ENCODE measurements at places on chromosomes 6 and 20. TPM values are rescaled to one million over a fixed set of nuclear protein-coding genes. Genes with fewer than 3 reads are reported as not detected.
A peak's percentile ranks its signal among the peaks of the same experiment; 100 is the strongest.

DNA sequence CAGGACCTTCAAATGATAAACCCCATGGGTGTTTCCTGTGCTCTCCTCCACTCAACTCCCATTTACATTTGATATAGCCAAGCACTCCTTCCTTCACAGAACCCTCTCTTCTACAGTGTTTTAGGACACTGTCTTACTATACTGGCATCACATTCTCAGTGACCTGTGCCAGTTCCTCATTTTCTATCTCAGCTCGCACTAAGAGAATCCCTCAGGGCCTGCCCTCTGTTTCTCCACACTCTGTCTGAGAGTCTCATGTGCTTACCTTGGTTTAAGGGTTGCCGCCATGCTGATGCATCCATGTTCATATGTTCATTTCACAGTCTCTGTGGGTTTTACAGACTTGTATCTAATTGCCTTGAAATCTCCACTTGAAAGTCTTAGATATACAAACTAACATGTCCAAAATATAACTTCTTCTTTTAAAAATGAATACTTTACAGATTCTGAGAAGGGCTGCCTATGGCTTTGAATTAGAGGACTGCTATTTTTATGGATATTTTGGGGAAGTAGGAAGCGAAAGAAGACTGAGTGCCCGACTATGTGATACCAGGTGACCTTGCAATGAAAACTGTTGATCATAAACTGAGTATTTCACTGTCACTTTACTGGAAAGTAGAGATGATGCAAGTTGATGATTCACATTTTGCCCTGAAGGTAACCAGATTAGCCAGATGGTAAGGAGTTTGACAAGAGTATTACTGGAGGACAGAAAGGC is 153.1 kb upstream of the SIM1 start:
- no peaks in the 10 kb centered on the region for H3K4me1 ChIP-seq
- H3K27me3 ChIP-seq, result no peaks in the 10 kb centered on the region
- H3K27ac ChIP-seq, result no peak overlapping the region
- H3K4me3 ChIP-seq, result no peak overlapping the region

- no peak overlapping the region for H3K4me3 ChIP-seq
- peaks cover 33% of the 10 kb centered on the region for H3K4me1 ChIP-seq
- peak; percentile 77 for DNase-seq
- H3K27ac ChIP-seq, result peak overlapping the region; percentile 90
- H3K27me3 ChIP-seq, result no peaks in the 10 kb centered on the region
These were observed 58.6 kb upstream of the EEF1A1 start for GRCh38 chr6:73579389-73579788.

Gene CTSZ
- total RNA-seq, result 252 TPM

DNA sequence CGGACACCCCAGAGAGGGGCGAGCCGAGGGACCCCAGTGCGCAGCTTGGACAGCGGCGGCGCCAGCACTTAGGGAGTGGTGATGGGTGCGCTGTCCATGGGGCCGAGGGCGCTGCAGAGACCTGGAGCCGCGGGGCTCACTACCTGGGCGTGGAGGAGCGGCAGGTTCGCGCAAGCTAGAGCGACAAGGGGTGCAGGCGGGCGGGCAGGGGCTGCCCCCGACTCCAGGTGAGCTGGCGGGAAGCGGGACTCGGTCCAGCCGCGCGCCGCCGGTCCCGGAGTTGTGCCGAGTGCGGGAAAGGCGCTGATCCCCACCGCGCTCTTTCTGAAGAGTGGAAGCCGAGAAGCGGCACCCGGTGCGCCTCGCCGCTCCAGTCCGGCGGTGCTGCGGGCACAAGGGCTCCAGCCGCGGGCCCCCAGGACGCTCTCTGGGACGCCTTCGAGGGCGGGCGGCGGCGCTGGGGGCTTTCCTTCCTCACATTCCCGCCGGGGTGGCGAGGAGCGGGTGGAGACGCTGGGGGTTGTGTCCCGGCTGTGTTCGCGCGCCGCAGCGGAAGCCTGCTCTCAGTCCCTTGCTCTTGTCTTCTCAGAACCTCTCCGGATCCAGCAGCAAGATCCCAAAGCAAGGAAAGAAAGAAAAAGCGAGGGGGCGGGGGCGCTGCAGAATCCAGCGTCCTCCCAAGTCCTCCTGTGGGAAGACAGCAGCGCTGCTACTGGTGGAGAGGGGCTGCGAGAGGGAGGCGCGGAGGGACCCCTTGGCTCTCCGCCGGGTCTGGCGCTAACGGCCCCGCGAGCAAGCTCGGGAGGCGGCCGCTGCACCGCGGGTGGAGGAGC is at the start of gene B3GAT2:
Gene B3GAT2, minus strand, starts transcription at position 610 of the 833 bp plus-strand sequence. CDS start 631 bp downstream, outside the sequence.
- no peak within 1 kb of the TSS for H3K27ac ChIP-seq
- H3K27me3 ChIP-seq, result peaks cover 28% of the 10 kb centered on the region
- H3K4me3 ChIP-seq, result peak within 1 kb of the TSS; percentile 77
- DNase-seq, result peak; percentile 80

GRCh38 chr20:59728722-59729430 is 124.5 kb downstream of the PHACTR3 start:
- no peak for DNase-seq
- no peak overlapping the region for H3K4me3 ChIP-seq
- H3K27ac ChIP-seq, result no peak overlapping the region
- no peaks in the 10 kb centered on the region for H3K4me1 ChIP-seq

Gene BNIP5
- total RNA-seq, result not detected

Gene SRC
- 28.1 TPM for total RNA-seq

- no peaks in the 10 kb centered on the region for H3K27me3 ChIP-seq
- no peaks in the 10 kb centered on the region for H3K4me1 ChIP-seq
- H3K27ac ChIP-seq, result no peak overlapping the region
These were observed 269.6 kb downstream of the GRIK2 start for GRCh38 chr6:101663100-101663499.

- peaks cover 49% of the 10 kb centered on the region for H3K4me1 ChIP-seq
- H3K4me3 ChIP-seq, result no peak overlapping the region
- DNase-seq, result no peak
- peaks cover 32% of the 10 kb centered on the region for H3K36me3 ChIP-seq
These were observed 5.3 kb downstream of the HLA-B start for GRCh38 chr6:31351401-31352309.

DNA sequence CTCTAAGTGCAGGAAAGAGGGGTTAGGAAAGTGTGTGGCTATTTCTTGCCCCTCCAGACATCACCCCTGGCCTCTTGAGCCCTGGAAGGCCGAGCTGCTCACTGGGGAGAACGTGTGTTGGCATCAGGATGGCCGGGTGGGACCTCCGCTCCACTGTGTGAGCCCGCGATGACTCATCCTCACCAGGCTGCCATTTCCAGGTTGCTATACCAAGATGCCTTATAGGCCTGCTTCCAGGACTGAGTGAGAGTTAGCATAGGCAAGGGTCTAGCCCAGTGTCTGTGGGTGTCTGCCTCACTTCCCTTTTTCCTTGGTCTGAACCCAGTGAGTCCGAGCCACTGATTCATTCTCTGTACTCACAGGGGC is 105.0 kb downstream of the MRPL14 start:
- no peak for DNase-seq
- H3K4me1 ChIP-seq, result no peaks in the 10 kb centered on the region
- H3K27me3 ChIP-seq, result no peaks in the 10 kb centered on the region
- H3K4me3 ChIP-seq, result no peak overlapping the region
- no peak overlapping the region for H3K27ac ChIP-seq

- H3K4me3 ChIP-seq, result no peak overlapping the region
- no peaks in the 10 kb centered on the region for H3K36me3 ChIP-seq
- no peak overlapping the region for H3K27ac ChIP-seq
These were observed 50.8 kb downstream of the METTL24 start for GRCh38 chr6:110307368-110307767.

DNA sequence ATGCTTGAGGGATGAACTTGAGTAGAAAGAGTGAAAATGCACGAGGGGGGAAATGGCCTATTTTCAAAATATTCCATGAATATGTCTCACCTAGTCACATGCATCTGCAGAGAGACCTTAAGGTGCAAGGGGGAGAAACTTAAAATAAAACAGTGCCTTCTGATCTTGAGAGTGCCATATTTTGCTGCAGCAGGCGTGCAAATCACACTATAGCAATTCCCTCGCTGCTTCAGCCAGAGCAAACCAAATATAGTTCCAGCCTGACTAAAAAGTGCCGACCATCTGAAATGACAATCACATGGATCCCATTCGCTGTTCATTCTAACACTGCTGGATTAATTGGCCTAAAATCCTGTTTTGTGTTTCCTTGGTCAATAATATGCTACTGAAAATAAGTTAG is 26.3 kb downstream of the KIAA0319 start:
- H3K36me3 ChIP-seq, result no peaks in the 10 kb centered on the region
- no peak overlapping the region for H3K4me3 ChIP-seq
- no peaks in the 10 kb centered on the region for H3K4me1 ChIP-seq
- H3K27ac ChIP-seq, result no peak overlapping the region
- no peak for DNase-seq

Gene RPS21
- total RNA-seq, result 3,909 TPM

DNA sequence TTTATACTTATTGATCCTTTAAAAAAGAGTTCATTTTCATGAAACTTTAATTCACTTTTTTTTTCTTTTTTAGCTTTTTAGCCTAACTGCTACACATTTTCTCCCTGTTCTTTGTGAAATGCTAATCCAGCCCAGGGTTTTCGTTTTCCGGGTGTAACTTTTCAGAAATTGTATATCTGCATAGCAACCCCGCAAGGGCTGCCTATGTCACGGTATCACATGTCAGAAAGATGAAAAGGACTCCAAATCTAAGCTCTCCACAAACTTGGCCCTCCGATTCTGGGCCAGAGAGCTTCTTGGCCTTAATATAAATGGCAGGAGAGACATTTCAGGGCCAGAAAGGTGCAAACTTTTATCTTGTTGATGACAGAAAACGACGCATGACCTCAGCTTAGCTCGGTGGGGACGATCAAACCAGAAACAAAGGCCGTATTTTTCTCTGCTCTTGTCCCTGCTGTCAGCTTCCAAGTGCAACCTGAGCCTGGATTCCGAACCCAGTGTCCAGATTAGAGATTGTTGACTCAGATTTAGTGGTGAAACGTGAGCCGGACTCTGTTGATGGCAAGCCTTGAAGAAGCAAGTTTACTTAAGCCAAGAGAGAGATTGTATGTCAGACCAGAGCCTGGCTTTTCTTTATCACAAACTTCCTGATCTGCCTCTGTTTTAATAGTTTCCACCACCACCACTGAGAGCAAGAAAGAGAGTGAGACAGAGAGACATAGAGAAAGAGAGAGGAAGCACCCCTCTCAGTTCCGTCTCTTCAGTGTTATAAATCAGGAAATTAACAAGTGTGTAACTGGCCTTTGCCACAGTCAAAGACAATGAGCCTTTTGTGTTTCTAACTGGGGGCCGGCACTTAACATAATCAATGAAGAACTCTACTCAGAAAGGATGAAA is 157.8 kb downstream of the SCML4 start:
- no peak overlapping the region for H3K4me3 ChIP-seq
- H3K36me3 ChIP-seq, result no peaks in the 10 kb centered on the region
- H3K27ac ChIP-seq, result no peak overlapping the region
- no peak for DNase-seq

DNA sequence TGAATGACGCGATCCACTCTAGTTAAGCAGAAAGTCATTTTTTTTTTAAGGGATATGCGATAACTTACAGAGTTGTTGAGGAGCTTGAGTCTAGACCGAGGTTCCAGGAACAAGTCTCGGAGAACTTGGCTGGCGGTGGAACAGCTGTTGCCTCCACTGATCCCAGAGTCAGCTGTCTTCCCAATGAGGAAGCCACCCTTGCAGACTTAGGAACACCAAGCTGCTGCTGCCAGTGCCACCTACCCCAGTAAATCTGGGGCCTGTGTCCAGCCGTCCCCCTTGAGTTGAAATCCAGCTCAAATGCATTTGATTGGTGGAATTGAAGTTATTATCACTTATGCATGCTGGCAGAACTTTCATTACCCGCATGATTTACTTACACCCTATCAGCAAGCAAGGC is 6.7 kb downstream of the PFDN4 start:
- H3K4me3 ChIP-seq, result no peak overlapping the region
- peaks cover 1% of the 10 kb centered on the region for H3K4me1 ChIP-seq
- peaks cover 63% of the 10 kb centered on the region for H3K36me3 ChIP-seq
- no peaks in the 10 kb centered on the region for H3K27me3 ChIP-seq
- no peak overlapping the region for H3K27ac ChIP-seq

Gene CCN2
- total RNA-seq, result 267 TPM

Gene SIRPB2
- 35.4 TPM for total RNA-seq

DNA sequence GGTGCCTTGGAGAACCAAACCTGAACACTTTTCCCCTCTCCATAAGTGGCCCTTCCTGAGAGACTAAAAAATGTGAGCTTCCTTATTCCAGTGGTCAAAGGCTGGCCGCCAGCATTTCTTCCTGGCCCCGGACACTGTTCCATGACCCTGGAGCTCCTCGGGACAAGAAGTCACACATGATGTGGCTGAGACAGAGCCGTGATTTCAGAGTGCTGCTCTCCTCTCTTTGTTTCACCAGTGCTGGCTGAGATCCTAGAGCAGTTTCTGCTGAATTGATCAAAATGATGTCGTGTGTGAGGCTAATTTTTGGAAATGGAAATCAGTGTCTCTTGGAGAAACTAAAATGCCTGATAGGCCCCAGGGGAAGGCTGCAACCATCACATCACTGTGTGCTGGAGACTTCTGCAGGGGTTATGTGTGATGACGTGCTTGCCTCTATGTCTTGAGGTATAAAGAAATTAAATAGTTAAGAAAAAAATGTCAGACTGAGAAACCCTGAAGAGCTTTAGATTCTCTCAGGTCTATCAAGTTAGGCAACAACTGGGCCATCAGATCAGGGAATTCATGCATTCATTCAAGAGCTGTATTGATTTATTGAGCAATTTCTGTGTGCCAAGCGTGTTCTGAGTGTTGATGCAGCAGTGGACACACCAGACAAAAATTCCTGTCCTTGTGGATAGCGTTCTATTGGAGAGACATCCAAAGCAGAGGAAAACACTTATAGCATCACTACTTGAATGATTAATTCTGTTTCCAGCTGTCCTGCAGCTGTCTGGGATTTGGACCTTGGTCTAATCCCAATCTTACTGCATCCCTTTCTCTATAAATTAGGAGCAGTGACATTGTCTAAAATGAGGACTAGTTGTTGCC is 72.7 kb upstream of the CCN6 start:
- no peak overlapping the region for H3K4me3 ChIP-seq
- peaks cover 12% of the 10 kb centered on the region for H3K4me1 ChIP-seq
- no peak overlapping the region for H3K27ac ChIP-seq
- H3K36me3 ChIP-seq, result no peaks in the 10 kb centered on the region

Gene ZDHHC14
- total RNA-seq, result 17.5 TPM

Gene WFDC10B
- not detected for total RNA-seq

Gene SAYSD1
- total RNA-seq, result 13.9 TPM

- peaks cover 18% of the 10 kb centered on the region for H3K4me1 ChIP-seq
- no peak for DNase-seq
- no peaks in the 10 kb centered on the region for H3K27me3 ChIP-seq
- no peak overlapping the region for H3K4me3 ChIP-seq
- H3K36me3 ChIP-seq, result no peaks in the 10 kb centered on the region
These were observed 5.5 kb downstream of the TCF19 start for GRCh38 chr6:31163922-31164321.

DNA sequence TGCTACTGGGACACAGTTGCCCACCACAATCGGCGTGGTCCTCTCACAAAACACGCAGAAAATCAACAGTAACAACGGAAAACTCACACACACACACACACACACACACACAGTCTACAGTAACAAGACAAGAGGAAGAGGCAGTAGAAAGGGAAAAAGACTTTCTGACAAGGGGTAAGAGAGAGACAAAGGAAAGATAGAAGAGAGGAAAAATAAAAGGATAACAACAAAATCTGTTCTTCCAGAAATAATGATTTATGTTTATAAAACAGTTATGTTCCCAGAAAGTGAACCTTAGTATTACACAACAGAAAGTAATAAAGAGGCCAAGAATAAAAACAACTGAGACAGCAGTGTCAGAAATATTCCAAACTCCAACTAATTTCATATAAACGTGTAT is 2.9 kb downstream of the RANBP9 start:
- H3K4me3 ChIP-seq, result no peak overlapping the region
- peak overlapping the region; percentile 98 for H3K27ac ChIP-seq
- H3K27me3 ChIP-seq, result no peaks in the 10 kb centered on the region
- peaks cover 63% of the 10 kb centered on the region for H3K4me1 ChIP-seq
- no peaks in the 10 kb centered on the region for H3K36me3 ChIP-seq
- DNase-seq, result no peak

Gene ABHD16A
- total RNA-seq, result 80.7 TPM

Gene VTA1
- 43.7 TPM for total RNA-seq
